T-helper 17 cell (primary cell): ENCODE measurements at places on chromosomes 11 and 22.

GRCh38 chr11:11733246-11733747 is 108.5 kb upstream of the USP47 start:
- no peak for DNase-seq

- no peak for DNase-seq
Measured at GRCh38 chr11:130416906-130417305, 11.5 kb downstream of the ADAMTS8 start.

GRCh38 chr11:12506404-12506921 is 129.1 kb downstream of the PARVA start:
- DNase-seq = no peak

DNA sequence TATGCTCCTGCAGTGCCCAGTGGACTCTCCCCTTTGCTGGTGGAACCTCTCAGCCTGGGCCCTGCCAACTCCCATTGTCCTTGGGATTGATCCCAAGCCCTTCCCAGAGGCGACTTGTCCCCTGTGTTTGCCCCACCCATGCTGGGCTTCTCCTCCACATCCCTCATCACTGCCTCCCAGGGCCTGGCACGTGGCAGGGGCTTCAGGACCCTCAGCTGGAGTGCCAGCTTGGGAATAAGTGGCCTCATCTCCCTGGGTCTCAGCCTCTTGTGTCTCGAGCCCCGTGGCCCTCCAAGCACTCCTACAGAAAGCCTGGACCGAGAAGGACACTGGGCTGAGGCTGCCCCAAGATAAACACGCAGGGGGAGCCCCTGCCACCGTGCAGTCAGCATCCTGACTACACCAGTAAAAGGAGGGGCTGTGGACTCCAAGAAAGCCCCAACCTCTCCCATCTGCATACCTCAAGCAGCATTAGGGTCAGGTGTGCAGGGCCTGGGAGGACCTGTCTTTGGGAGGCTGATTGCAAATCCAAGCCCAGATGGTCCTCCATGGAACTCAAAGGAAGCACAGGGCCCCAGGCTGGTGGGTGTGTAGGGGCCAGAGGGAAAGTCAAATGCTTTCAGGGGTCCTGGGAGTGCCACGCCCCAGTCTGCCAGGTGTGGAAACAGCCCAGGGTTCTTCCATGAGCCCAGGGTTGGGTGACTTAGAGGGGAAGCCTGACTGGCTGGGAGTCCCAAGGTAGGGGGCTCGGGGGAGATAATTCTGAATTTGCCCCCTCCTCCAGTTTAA is 9.5 kb upstream of the GNAZ start:
- no peak for DNase-seq

- DNase-seq = no peak
Measured at GRCh38 chr22:46761539-46762237, 762 bp upstream of the TBC1D22A start.

DNA sequence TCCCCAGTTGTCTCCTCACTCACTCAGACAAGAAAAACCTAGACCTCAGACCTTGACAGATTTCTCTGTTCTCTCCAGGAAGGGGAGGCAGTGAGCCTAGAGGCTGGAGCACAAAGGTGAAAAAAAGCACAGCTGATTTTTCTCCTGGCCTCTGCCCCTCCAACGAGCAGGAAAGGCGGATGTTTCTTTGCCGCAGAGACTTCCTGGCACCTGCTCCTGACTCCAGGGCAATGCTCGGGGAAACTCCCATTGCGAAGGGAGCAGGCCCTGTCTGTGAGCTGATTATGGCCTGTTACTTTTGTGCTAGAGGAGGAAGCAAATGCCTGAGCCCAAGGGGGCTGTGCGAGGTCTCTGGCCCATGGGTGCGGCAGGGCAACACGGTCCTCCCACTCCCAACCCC is 25.4 kb downstream of the MS4A10 start:
- no peak for DNase-seq

DNA sequence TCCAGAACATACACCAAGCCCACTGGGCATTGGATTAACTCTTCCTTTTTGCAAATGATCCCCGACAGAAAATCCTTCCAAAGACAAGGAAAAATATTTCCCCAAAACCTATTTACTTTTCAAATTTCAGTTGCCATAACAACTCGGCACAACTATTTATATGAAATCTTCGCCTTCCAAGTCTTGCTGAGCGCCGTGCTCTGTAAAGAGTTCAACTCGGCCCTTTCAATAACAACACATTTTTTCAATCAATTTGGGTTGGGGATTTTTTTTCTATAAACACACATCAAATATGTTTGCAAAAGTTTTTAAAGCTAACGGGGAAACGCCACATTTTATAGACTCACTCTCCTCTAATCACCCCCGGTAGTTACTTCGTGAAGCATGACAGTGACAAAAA is 333.8 kb downstream of the MN1 start:
- no peak for DNase-seq

GRCh38 chr11:15627560-15627959 is 512.8 kb downstream of the INSC start:
- no peak for DNase-seq

- DNase-seq = no peak
Measured at GRCh38 chr22:36183446-36183845, 18.2 kb downstream of the APOL4 start.

DNA sequence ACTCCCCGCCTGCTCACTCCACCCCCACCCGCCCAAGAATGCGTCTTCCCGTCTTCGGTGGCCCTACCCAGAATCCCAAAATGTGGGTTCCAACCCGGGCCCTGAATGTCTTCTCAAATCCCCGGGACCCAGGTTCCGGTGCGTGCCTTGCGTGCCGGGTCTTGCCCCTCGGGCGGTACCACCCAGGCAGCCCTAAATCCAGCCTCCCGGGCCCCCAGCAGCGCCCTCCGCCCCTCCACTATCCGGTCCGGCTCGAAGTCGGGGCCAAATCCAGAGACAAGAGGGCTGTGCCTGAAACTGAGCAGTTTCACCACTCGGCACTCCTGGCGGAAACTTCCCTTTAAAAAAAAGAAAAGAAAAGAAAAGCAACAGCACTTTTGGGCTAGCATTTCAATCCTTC is 16.3 kb upstream of the CCT8L2 start:
- DNase-seq = no peak

GRCh38 chr11:1300121-1300520 is 9.3 kb downstream of the TOLLIP start:
- no peak for DNase-seq

DNA sequence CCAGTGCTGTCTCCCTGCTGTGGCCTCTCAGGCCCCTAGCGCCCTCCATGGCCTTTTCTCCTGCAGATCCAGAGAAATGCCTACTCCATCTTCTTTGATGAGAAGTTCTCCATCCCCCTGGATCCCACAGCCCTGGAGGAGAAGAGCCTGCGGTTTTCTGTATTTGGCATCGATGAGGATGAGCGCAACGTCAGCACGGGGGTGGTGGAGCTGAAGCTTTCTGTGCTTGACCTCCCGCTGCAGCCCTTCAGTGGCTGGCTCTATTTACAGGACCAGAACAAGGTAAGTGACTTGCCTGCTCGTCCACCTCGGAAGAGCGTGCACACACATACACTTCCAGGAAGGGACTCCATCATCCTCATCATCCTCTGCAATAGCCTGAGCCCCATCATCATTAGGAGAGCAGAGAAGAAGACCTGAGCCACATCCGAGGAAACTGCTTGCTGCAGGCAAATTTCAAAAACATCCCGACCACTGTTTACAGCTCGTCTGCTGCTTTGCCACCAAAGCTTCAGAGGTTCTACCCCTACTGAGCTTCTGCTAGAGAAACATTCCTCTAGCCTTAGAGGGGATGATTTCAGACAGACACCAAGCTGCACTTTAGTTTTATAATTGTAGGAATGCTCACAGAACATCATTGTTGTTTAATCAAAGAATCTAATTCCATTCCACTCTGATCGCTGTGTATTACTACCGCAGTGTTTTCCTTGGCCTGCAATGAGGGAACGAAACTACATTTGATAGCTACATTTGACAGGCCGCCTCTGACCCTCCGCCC is 12.9 kb upstream of the RHOD start:
- DNase-seq = no peak

GRCh38 chr11:76763573-76764346 is 19.4 kb upstream of the TSKU start:
- no peak for DNase-seq

DNA sequence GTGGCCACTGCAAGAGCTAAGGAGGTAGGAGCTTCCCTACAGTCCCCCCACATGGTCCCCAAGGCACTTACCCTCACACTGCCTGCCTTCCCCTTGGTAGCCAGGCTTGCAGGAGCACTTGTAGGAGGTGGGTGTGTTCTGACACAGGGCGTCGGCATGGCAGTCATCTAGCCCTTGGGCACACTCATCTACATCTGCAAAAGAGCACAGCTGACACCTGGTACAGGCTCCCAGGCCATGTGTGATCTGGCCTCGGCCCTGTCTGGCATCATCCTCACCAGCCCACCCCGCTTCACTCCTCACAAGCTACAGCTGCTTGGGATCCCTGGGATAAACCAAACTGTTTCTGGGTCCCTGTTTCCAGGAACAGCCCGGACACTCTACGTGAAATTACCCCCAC is 1.8 kb downstream of the SCUBE2 start:
- DNase-seq = no peak

- DNase-seq = no peak
Measured at GRCh38 chr11:82671451-82671850, 62.2 kb downstream of the FAM181B start.

- DNase-seq = no peak
Measured at GRCh38 chr11:82719361-82720105, 14.1 kb downstream of the FAM181B start.

- no peak for DNase-seq
Measured at GRCh38 chr11:78392854-78393253, 24.8 kb downstream of the GAB2 start.

DNA sequence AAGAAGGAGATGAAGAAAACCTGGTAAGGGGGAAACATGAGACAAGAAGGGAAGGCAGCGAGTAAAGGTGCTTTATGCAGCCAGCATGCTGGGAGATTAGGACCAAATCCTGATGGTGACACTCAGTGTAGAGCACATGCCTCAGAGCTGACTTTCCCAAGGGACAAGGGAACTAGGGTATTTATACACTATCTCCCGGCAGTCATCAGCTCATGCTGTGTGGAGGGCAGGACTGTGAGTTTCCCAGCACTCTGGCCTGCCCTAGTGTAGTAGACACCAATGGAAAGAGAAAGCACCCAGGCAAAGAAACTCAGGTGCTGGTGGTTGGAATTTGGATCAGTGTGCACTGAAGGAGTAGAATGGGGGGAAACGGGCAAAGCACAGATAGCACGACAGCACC is 128.3 kb upstream of the CSNK2A3 start:
- no peak for DNase-seq

DNA sequence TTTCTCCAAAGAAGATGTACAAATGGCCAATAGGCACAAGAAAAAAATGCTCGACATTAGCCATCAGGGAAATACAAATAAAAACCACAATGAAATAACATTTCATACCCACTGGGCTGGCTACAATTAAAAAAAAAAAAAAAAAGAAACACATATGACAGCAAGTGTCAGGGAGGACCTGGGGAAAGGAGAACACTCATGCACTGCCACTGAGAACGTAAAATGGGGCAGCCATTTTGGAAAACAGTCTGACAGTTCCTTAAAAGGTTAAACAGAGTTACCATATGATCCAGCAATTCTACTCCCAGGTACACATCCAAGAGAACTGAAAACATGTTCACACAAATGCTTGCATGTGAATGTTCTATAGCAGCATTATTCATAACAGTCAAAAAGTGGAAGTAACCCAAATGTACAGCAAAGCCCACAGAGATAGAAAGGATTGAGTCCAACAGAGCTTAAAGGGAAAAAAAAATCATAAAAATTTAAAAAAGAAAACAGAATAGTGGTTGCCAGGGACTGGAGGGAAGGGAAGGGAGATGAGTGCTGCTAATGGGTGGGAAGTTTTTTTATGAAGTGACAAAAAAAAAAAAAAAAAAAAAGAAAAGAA is 48.4 kb upstream of the CYP2D6 start:
- DNase-seq = no peak

DNA sequence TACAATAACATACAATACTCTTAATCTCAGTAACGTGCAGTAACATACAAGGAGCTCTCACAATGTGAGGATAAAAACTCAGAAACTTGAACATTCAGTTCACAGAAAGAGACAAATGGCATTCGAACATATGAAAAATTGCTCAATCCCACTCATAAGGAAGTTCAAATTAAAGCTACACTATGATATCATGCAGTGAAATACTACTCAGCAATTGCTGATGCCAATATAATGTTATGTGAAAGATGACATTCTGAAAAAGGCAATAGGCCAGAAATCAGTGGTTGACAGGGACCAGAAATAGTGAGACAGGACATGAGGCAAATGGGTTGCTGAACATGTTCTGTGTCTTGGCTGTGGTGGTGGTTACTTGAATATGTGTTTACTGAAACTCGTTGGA is 33.7 kb upstream of the PITPNB start:
- no peak for DNase-seq

DNA sequence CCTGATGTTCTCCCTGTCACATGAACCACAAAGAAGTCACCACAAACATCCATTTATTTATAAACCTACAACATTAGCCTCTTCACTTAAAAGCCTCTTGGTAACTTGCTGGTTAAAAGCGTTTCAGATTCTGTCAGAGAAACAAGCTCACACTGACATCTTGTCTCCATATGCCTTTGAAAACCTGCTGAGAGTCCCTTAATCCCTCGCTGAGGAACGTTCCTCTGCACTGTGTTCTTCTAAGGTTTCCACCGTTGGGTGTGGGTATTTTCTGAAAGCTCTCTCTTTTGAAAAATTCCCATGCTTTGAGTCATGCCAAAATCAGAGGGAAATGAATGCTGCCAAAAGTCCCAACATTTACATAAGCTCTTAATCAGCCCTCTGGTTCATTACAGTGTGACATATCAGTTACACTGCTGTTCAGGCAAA is 149.8 kb downstream of the CCDC34 start:
- DNase-seq = no peak

GRCh38 chr11:76424379-76424778 is 20.4 kb upstream of the EMSY start:
- DNase-seq = no peak

DNA sequence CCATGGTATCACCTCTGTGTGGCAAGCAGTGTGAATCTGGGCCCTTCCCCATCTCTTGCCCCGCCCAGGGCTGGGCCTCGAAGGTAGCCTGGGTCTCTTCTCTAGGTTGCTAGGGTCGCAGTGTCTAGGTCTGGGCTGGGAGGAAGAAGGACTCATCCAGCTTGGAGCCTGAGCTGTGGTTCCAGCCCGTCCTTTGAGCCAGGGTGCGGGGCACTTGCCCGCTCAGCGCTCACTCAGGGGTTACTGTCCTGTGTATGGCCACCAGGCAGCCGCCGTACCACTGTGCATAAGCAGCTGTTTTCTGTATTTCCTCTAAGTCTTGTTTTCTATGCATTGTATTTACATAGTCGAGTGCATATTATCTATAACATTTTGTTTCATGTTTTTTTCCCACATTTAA is 160.9 kb downstream of the TBC1D22A start:
- DNase-seq = no peak

- no peak for DNase-seq
Measured at GRCh38 chr11:102911758-102912481, 37.1 kb upstream of the MMP12 start.

DNA sequence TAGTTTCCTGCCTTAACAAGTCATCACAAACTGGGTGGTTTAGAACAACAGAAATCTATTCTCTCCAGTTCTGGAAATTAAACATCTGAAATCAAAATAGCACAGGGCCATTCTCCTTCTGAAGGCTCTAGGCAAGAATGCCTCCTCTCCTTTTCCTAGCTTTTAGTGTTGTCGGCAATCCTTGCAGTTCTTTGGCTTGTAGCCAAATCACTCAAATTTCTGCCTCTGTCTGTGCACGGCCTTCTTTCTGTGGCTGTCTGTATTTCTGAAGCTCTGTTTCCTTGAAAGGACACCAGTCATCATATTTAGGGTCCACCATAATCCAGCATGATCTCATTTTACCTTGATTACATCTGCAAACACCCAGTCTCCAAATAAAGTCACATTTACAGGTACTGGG is 795.5 kb downstream of the METTL15 start:
- DNase-seq = no peak
